ENCODE measurements at places on chromosomes 1 and 21. TPM values are rescaled to one million over a fixed set of nuclear protein-coding genes. Genes with fewer than 3 reads are reported as not detected.

Gene HORMAD1
- not detected for total RNA-seq

Gene FCRL1
- total RNA-seq, result not detected

Gene RPAP2
- total RNA-seq, result 14.5 TPM

Gene COL9A2
- 3.9 TPM for total RNA-seq

Gene DPYD
- 5.0 TPM for total RNA-seq

Gene DMRTA2
- total RNA-seq, result not detected

Gene KPRP
- 0.04 TPM for total RNA-seq

Gene MROH9
- not detected for total RNA-seq

Gene DLGAP3
- not detected for total RNA-seq

Gene CDC73
- 12.3 TPM for total RNA-seq

Gene EVA1C
- total RNA-seq, result 8.4 TPM

Gene BARHL2
- not detected for total RNA-seq

Gene EPHA2
- total RNA-seq, result 110 TPM

Gene PLA2G2F
- total RNA-seq, result not detected

Gene LGR6
- total RNA-seq, result 0.04 TPM

Gene LEMD1
- total RNA-seq, result 2.1 TPM

Gene S100A5
- total RNA-seq, result not detected

Gene AMY1B
- not detected for total RNA-seq

Gene INSRR
- total RNA-seq, result not detected

Gene IGSF8
- 41.4 TPM for total RNA-seq
